Activated CD8-positive, alpha-beta memory T cell treated with anti-CD3 and anti-CD28 coated beads, Interleukin-2, amount 10 ng/mL, durations not matched to agents 7 days and 5 days (primary cell): ENCODE measurements at places on chromosomes 16 and 17.

DNA sequence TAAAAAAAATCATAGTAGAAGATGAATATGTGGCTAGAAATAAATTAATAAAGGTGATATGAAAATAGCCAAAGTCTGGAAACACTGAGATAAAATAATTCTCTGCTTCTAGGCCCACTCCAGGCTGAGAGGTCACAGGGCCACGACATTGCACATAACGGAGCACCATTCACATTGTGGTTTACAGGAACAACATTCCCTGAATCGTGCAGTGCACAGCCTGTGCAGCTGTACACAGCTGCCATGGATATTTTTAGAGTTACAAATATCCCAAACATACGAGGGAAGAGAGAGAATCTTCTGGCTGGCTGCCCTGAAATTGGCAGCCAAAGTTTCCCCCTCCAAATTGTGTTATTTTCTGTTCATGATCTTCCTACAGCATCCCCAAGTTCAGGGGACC, 68.8 kb downstream of the GSG1L start:
- DNase-seq = no peak

DNA sequence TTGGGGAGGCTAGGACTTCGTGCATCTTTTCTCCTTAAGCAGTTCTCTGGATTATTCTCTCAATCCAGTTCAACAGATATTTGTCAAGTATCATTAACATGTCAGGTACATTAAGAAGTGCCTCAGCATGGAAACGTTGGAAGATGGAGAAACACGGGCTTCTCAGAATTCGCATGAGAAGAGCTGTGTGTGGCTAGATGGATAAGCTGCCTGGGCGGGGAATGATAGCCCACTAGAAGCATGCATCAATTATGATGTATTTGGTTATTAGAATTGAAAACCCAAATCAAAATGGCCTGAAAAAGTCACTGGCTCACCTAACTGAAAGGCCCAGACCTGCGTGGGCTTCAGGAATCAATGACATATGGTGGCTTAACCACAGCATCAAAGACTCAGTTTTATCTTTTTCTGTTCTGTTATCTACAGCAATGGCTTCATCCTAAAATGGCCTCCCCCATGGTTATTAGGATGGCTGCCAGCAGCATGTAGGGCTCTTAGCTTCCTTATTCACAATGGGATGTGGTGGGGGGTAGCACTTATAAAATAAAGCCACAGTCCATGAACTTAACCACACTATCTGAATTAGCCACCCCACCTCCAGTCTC, 43.9 kb downstream of the MMD start:
- DNase-seq = no peak

- DNase-seq = no peak
These were observed 2.3 kb upstream of the SOX9 start for GRCh38 chr17:72118335-72119076.

DNA sequence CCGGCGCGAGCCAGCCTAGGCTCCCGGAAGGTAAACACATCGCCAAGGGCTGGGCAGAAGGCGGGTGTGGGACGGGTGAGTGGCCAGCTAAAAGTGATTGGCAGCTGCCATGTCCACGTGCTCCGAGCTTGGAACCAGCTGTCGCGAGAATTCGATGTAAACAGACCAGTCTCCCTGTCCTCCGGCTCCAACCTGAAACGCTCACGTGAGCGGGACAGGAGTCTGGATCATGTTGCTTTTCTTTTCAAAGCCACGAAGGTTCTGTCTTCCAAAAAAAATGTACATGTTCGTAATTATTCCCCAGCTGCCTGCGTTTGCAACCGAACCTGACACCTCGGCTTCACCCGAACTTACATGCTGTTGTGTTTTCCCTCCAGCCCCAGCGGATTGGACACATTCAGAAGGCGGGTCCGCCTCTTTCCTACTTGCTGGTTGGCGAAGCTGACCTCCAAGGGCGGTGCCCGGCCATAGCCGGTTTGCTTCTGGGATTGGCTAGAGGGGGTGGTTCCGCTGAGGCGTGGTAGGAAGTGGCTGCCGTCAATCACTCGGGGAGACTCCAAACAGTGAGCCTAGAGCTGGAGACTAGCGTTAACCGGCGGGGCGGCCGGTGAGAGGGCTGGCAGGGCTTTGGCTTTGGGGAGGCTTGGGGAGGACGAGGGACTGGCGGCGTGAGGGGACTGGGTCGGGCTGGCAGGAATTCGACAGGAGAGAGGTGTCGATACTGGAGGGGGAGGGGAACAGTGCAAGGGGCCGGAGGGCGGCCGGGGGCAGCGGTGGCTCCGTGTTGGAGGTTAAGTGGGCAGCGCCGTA, at the start of gene BCAS3:
Gene BCAS3 (plus strand): TSS at position 544 of the 810 bp plus-strand sequence.
- DNase-seq = peak; percentile 99
